ENCODE measurements at places on chromosomes 5 and 9.

DNA sequence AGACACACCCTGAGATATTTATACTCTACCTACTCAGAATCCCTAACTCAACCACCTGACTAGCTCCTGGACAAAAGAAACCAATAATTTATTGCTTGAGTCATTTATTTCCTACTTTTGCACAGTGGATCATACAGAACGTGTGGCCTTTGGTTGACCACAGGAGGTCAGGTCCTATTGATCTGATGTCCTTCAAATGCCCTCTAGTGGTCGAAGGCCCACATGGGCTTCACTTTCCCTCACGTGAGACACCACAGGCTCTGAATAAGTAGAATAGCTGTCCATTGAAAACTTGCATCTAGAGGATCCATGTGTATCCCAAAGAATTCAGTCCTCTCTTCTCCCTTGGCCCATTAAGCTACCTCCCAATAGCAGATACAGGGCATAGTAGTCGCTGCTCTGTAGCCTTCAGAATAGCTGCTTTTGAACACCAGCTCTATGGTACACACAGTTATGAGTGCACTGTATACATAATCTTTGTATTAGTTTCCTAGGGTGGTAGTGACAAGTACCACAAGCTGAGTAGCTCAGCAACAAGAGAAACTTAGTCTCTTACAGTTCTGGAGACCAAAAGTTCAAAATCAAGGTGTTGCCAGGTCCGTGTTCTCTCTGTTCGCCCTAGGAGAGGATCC lies 177.6 kb upstream of the SMARCA2 start:
- DNase-seq: no peak

GRCh38 chr9:129208207-129209032 lies 30.4 kb upstream of the IER5L start:
- DNase-seq: no peak

DNA sequence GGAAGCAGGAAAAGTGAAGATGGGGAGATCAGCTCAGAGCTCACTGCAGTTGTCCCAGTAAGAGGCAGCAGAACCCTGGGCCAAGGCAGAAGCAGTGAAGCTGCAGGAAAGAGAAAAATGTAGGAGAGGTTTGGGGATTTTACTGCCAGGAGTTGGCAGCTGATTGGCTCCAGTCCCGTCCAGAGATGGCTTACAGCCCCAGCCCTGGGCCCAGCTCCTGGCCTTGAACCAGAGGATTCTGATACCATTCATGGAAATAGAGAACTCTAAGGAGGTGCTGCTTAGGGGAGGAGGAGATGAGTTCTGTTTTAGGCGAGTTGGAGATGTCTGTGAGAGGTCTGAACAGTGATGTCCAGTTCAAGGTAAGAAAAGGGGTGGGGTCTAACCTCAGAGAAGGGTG lies 4.6 kb downstream of the MORN5 start:
- no peak for DNase-seq

DNA sequence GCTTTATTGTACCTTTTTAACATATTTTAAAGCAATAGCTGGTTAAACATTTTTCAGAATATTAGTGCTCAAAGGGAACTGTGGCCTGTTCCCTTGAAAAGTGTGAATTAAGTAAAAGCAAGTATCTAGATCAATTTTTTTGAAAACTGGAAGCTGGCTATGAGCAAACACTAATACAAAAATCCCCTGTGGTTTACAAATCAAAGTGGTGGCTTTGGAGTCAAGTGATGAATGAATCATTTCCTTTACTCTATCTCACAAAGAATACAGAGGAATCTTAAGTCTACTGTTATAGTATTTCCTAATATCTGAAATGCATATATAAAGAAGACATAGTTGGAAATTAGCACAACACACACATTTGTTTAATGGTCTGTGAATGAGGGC lies 212.4 kb upstream of the C9orf72 start:
- no peak for DNase-seq

Measured in NCI-H1694 (cell line).